ENCODE measurements at places on chromosomes 3 and 15.

DNA sequence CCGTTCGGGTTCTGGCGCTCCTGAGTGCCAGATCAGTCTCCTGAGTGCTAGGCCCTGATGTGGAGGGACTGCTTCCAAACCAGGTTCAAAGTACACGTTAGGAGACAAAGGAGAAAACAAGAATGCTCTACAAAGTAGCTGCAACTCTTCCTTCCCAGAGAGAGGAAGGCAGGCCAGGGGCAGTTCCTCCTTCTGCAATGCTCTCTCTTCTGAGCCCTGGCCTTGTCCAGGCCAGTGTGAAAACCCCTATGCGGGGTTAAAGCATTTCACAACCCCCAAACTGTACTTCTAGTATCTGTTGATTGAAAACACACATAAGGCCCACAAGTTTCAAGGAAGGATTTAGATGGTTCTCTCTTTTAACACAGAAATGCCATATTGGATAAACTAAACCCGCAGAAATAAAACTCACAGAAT, 9.7 kb upstream of the CALML4 start:
- no peak overlapping the region for H3K27ac ChIP-seq
- peak; percentile 38 for DNase-seq
- peaks cover 8% of the 10 kb centered on the region for H3K36me3 ChIP-seq
- H3K4me3 ChIP-seq = no peak overlapping the region
- no peaks in the 10 kb centered on the region for H3K4me1 ChIP-seq

DNA sequence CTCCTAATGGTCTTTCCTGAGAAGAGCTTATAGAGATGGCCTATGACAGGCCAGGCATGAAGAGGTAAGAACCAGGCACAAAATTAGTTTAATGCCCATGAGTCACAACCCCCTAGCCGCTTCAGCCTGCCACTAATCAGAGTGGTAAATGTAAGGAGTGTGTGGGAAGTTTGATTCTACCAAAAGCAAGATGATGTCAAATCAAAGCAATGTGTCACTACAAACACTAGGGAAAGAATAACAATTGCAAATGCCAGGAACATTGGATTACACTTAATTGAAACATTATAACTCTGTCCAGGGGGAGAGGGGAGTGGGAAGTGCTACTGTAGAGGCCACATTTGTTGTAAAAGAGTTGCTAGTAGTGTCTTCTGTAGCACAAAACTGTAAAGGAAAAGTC, 596.6 kb upstream of the AGTR1 start:
- H3K36me3 ChIP-seq = no peaks in the 10 kb centered on the region
- no peak overlapping the region for H3K27ac ChIP-seq
- no peak for DNase-seq
- H3K27me3 ChIP-seq = no peaks in the 10 kb centered on the region
- H3K4me3 ChIP-seq = no peak overlapping the region

GRCh38 chr15:31031471-31032067, 40.1 kb upstream of the MTMR10 start:
- H3K4me1 ChIP-seq = no peaks in the 10 kb centered on the region
- no peak overlapping the region for H3K27ac ChIP-seq
- H3K36me3 ChIP-seq = no peaks in the 10 kb centered on the region
- no peaks in the 10 kb centered on the region for H3K27me3 ChIP-seq
- no peak for DNase-seq
- H3K4me3 ChIP-seq = no peak overlapping the region

DNA sequence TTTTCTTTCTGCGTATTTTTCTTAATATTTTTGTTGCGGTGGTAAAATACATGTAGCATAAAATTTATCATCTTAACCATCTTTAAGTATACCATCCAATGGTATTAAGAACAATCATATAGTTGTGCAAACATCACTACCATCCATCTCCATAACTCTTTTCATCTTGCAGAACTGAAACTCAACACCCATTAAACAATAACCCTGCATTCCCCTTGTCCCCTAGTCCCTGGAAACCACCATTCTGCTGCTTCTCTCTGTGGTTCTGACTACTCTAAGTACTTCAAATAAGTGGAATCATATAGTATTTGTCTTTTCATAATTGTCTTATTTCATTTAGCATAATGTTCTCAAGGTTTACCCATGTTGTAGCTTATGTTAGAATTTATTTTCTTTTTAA, 67.3 kb upstream of the EOMES start:
- no peaks in the 10 kb centered on the region for H3K4me1 ChIP-seq
- no peak overlapping the region for H3K27ac ChIP-seq
- no peak for DNase-seq
- no peaks in the 10 kb centered on the region for H3K36me3 ChIP-seq

GRCh38 chr3:104437891-104438290, 928.8 kb upstream of the ALCAM start:
- no peak overlapping the region for H3K4me3 ChIP-seq
- H3K36me3 ChIP-seq = no peaks in the 10 kb centered on the region
- no peaks in the 10 kb centered on the region for H3K27me3 ChIP-seq
- DNase-seq = no peak
- no peaks in the 10 kb centered on the region for H3K4me1 ChIP-seq

Data from right lobe of liver (tissue), 6 donors.